ENCODE measurements at places on chromosomes 2 and 18.
A peak's percentile ranks its signal among the peaks of the same experiment; 100 is the strongest.

GRCh38 chr2:218798767-218799504 lies 17.0 kb downstream of the CYP27A1 start:
- DNase-seq = no peak

GRCh38 chr2:18745431-18746272 lies 156.3 kb upstream of the NT5C1B start:
- DNase-seq = no peak

DNA sequence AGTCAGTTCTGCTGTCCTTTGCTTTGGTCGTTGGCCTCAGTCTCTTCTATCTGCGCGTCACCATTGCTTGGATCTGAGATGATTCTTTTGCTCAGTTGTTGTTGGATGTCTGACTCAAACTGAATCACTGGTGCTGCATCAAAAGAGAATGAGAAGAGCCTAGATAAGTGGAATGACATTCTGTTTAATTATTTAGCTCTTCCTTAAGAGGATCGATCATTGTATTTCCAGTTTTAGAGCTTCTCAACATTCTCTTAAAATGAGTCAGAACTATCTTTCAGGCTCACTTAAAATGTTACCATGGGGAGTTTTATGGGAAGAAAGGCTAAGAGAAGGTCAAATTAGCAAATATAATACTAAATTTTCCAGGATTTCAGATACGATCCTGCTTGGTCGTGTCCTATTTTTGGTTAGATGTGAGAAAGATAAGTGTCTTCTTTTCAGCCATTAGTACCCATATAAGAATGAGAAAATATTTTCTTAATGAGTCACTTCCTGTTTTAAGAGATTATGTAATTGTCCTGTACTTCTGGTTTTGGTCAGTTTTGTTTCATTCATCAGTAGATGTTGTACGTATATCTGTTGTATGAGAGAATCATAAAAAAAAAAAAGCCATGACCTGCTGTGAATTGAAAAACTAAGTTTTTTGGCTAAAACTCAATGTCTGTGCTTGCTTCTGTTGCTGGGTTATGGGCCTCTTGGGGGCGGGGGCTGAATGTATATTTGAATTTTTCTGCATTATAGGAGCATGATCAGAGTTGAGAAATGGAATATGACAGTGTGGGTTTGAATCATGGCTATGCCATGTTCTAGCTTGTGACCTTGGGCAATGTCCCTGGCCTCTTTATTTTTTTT lies 31.6 kb upstream of the CASP10 start:
- peak; percentile 99 for DNase-seq

- DNase-seq = no peak
These were observed 11.7 kb upstream of the ABCB11 start for GRCh38 chr2:169042856-169043255.

GRCh38 chr2:149001496-149001895 lies 37.0 kb upstream of the LYPD6B start:
- DNase-seq = no peak

- DNase-seq = no peak
These were observed 22.5 kb upstream of the ACYP2 start for GRCh38 chr2:54092940-54093339.

DNA sequence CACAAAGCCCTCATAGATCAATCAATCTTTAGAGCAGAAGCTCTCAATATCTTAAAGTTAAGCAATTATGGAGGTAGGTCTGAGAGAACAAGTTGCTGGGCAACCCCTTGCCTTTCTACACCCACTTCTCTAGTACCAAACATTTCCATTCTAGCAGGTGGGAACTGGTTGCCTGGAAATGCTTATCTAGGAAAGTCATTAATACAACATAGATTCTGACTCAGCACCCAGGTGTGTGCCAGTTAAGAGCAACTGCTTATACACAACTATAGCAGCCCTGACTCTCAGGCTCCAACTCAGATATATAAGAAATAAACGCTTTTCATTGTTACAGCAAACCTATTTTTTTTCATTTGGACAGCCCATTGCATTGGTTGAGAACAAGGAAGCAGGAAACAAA lies 237.7 kb downstream of the IRS1 start:
- DNase-seq = no peak

GRCh38 chr2:69180227-69180626 lies 167.2 kb downstream of the ANTXR1 start:
- DNase-seq = no peak

GRCh38 chr18:62420513-62421209 lies 95.6 kb downstream of the TNFRSF11A start:
- no peak for DNase-seq

GRCh38 chr18:59536166-59536565 lies 161.1 kb downstream of the CCBE1 start:
- no peak for DNase-seq

DNA sequence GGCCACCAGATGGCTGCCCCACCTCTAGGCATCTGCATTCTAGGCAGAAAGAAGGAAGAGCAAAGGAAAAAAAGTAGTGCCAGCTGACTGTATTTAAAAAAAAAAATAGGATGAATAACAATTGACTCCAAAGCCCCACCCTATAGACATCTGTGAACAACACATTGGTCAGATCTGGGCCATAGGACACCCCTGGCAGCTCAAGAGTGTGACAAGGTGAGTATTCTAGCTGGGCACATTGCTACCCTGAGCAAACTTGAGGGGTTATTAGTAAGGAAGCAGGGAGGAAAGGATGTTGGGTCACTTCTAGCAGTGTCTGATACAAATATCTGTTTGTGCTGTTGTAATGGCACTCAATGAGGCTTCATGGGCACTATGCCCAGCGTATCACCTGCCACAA lies 58.6 kb upstream of the NPAS2 start:
- DNase-seq = no peak

- no peak for DNase-seq
These were observed 394.8 kb downstream of the DCDC2C start for GRCh38 chr2:4098137-4098536.

- no peak for DNase-seq
These were observed 18.3 kb upstream of the TNS1 start for GRCh38 chr2:218020966-218021535.

- DNase-seq = no peak
These were observed 3.2 kb downstream of the BZW1 start for GRCh38 chr2:200814917-200815316.

DNA sequence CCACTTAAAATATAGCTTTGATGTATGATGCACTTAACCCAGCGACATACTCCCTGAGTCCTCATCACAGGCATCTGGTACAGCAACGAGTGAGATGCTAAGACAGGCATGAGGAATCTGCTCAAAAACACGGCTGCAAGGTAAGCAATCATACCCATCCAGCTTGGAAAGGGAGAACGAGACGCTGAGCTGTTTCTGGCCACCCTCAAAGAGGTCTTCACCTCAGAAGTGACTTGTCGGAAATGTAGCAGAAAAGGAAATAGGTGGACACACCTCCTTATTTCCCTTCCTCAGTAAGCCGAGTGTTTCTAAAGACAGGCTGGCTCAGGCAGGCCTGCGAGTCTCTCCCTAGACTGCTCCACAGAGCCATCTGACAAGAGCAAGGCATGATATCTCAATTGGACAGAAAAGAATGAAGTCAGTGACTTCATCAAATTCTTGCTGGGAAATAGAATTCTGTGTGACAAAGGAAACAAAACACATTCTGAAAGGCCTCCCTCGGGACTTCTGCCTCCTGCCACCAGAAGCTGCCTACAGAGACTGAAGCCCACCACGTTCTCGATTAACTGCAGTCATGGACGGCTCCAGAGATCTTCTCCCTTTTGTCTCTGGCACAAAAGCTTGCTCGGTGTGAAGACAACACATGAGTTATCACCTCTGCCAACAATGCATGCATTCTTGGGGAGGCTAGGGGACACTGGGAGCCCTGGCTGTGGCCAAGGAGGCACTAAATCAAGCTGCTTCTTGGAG lies 84.3 kb downstream of the UXS1 start:
- no peak for DNase-seq

DNA sequence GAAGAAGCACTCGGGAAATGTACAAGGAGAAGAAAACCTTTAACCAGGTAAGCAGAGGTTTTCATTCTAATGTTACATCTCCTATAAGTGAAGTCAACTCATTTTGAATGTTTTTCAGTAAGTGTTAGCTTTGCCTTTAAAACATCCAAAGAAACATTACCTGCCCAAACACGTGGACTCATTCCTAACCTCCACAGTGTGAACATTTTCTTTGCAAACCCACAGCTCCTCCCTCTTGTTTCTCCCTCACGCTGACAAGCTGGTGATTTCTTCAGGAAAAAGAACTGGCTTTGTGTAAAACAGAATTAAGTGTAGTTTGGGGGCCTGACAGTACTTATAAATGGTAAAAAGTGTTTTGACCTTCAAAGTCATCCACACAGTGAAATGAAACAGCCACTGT lies 72.5 kb downstream of the MTCL1 start:
- no peak for DNase-seq

DNA sequence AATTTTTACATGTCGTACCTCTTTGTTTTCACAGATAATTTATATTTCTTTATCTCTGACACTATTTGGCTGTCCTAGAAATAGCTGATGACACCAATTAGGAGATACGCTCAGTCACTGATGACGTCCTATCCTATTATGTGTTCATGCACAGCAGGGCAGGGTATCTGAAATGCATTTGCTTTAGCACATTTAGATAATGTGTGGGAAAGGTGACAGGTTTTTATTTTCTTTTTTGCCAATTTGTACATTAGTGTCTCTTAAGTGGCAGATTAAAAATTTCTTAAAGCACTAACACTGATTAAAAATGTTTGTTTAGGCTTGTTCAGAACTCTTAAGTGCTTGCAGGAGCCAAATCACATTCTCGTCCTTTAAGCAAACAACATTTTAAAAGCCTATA lies 39.7 kb downstream of the CDC42EP3 start:
- no peak for DNase-seq

DNA sequence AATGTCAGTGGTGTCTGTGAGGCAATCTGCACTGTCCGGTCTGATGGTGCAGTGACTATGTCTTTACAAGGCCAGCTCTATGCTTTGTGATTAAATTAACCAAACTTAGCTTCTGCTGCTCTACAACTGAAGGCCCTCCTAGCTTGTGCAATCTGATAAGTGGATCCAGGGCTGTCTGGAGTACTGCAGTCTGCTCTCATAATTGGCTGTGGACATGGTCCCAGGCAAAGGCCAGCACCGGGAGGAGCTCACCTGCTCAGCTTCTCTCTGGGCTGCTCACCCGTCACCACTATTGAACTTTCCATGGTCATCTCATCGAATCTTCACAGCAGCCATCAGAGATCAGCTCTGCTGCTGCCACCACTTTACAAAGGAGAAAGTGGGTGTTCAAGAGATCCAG lies 13.0 kb upstream of the APCDD1 start:
- no peak for DNase-seq

DNA sequence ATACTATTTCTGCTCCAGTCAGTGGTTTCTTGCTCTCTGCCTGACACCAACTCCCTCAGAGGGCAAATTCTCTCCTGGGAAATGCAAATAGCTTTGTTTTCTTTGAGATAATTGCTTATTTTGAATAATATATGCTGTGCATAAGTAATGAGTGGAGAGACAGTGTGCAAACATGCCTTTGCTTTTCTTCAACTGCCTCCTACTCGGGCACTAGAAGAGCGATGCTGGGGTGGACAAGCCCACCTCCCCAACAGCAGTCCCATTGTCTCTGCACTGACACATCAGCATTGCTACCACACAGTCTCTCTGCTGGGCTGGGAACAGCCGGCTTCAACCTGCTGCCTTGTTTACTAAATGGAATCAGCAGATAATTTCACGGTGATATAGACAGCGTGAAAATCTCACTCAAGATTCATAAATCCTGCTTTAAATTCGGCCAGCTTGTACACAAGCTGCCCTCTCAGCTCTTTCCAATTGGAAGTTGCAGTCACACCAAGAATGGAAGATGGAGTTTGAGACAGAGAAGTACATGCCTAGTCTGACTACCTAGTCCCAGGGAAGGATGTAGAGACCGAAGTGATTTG lies 694.5 kb downstream of the TDRD15 start:
- no peak for DNase-seq

- no peak for DNase-seq
These were observed 35.6 kb downstream of the RMC1 start for GRCh38 chr18:23538870-23539269.

GRCh38 chr2:214881647-214882202 lies 72.2 kb upstream of the BARD1 start:
- DNase-seq = no peak

GRCh38 chr2:241102239-241102803 lies at the start of gene MTERF4:
MTERF4 (minus strand) TSS chr2:241102287; CDS start chr2:241102273, 14 bp downstream.
- peak; percentile 55 for DNase-seq

- DNase-seq = no peak
These were observed 140.3 kb downstream of the GALNT14 start for GRCh38 chr2:30997979-30998378.

- peak; percentile 20 for DNase-seq
These were observed 52.6 kb downstream of the TACR1 start for GRCh38 chr2:75146606-75147332.

GRCh38 chr2:11764920-11765319 lies 18.5 kb downstream of the LPIN1 start:
- DNase-seq = no peak

DNA sequence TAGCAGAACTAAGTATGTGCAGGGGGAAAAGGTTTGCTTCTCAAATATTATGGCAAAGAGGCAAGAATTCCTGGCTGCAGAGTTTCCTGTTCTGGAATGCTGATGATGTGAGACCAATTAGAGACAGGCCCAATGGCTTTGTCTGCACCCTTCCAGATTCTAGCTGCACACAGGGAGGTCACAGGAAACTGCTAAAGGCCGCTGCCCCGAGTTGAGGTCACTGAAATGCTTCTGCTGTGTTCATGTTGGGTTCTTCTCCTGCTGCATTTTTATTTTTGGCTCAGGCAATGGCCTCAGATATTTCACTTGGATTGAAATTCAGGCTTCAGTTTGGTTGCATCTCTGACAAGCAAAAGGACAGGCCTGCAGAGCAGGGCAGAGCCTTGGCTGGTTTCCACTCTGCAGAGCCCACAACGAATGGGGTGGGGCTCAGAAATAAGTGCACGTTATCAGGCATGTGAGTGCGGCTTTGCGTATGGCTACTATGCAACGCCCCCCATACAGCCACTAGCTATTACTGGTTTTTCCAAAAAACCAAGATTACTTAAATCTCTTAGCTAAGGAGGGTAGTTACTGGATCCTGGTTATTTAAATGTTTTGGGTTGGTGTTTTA lies 66.9 kb upstream of the FZD5 start:
- no peak for DNase-seq

- DNase-seq = peak; percentile 45
These were observed 156.1 kb downstream of the MYO1B start for GRCh38 chr2:191401287-191401686.

GRCh38 chr2:237452861-237453260 lies 34.2 kb upstream of the MLPH start:
- no peak for DNase-seq

- DNase-seq = no peak
These were observed 226.3 kb downstream of the KIAA1328 start for GRCh38 chr18:37055137-37055802.

All from kidney glomerular epithelial cell (primary cell).